ENCODE measurements at places on chromosomes 7 and 10.

GRCh38 chr7:23335136-23335535 lies 36.0 kb downstream of the MALSU1 start:
- no peak for DNase-seq

- no peak for DNase-seq
Observed at GRCh38 chr7:4151926-4152549, 530.1 kb upstream of the FOXK1 start.

DNA sequence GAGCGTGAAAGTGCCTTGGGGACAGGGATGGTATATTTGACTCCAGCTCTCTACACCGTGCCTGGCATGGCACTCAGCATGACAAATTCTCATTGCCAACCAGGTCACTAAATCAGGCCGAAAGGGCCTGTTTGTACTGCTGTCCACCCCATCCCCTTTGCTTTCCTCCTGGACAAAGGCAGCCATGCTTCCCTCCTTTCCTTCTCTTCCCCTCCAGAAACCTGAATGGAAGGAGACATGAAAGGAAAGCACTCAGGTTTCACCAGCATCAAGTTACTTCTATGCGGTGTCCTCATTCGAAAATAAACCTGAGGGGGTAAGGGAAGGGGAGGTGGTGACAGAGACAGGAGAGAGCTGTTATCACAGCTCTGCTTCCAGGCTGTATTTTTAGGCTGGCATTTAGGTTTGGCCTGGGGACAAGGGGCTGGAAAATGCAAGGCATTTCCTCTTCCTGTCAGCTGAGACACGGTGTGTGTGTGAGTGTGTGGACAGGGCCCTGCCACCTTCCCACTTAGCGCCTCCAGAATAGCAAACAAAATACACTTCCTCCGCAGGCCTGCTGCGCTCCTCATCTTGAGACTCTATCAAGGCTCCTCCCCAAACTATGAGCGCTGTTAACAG lies 79.9 kb upstream of the COL13A1 start:
- no peak for DNase-seq

DNA sequence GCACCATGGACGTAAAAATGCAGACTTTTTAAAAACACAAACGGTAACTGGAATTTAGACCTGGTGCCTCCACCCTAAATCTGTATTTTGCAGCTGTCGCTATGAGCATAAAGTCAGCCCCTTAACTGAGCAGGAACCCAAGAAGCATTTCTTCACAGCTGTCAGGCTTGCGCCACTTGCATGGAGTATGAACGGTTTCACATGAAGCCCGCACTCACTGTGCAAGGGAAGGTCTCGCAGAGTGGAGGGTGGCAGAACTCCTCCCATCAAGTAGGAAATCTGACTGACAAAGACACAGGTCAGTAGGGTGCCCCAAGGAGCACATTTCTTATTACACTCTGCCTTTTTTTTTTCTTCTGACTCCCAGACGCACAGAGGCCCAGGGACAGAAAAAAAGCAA lies 58.5 kb downstream of the ELMO1 start:
- no peak for DNase-seq

DNA sequence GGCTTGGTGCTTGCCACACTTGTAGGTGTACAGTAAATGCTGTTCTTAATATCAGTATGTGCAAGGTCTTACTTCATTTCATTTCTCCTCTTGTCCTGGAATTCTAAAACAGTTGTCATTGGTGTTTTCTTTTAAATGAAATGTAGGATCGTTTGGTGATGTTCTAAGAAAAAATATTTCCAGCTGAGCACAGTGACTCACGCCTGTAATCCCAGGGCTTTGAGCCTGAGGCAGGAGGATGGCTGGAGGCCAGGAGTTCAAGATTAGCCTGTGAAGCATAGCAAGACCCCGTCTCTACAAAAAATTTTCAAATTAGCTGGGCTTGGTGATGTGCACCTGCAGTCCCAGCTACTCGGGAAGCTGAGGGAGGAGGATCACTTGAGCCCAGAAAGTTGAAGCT lies 32.6 kb upstream of the ELN start:
- DNase-seq = no peak

- DNase-seq = no peak
Observed at GRCh38 chr10:4781955-4782354, 44.1 kb upstream of the AKR1E2 start.

- DNase-seq = no peak
Observed at GRCh38 chr7:140053812-140054539, 8.8 kb downstream of the PARP12 start.

- no peak for DNase-seq
Observed at GRCh38 chr10:30977385-30977784, 54.3 kb downstream of the ZNF438 start.

DNA sequence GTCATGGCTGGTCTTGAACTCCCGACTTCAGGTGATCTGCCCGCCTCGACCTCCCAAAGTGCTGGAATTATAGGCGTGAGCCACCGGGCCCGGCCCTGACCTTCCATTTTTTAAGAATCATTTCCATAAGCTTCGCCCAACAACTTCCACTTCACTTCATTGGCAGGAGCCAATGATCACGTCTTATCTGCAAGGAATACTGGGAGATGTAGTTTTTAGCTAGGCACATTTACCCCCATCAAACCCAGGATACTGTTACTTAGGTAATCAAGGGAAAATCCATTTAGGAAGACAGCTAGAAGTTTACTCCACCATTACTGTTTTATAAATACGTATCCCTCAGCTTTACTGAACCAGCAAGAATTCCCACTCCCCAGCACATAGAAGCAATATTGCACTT lies 3.4 kb upstream of the CDK13 start:
- no peak for DNase-seq

- no peak for DNase-seq
Observed at GRCh38 chr10:56091872-56092271, 269.2 kb downstream of the ZWINT start.

Measured in T-helper 2 cell (primary cell).